ENCODE measurements at places on chromosomes 11 and 22.

DNA sequence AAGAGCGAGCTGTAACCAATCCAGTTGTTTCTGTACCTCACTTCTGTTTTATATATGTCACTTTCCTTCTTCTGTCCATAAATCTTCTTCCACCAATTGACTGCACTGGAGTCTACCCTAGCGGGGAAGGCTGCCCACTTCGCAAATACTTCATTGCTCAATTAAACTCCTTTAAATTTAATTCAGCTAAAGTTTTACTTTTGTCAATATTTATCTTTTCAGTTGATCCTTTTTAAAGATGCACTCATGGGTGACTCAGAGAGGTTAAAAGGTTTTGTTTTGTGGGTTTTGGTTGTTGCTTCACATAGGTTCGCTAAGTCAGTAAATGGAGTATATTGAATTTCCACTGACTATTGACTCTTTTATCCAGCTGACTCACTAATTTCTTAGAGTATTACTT lies 597.2 kb downstream of the DLG2 start:
- DNase-seq = no peak

GRCh38 chr22:46043816-46044620 lies 67.1 kb upstream of the WNT7B start:
- no peak for DNase-seq

DNA sequence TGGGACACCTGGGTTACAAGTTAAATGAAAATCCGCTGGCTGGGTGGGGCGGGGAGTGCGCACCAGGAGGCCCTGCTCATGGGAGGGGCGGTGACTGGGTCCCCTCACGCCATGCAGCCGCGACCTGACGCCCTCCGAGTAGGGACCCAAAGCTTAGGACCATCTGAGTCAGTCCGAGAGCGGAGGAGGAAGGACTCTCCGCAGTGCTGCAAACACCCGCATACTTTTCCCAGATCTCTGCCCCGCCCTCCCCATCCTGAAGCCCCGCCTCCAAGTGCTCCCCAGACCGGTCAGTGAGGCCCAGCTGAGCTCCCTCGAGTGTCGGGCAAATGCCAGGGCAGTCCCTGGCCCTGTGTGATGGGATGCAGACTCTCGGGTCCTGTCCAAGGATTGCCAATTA lies 6.6 kb upstream of the FLI1 start:
- no peak for DNase-seq

DNA sequence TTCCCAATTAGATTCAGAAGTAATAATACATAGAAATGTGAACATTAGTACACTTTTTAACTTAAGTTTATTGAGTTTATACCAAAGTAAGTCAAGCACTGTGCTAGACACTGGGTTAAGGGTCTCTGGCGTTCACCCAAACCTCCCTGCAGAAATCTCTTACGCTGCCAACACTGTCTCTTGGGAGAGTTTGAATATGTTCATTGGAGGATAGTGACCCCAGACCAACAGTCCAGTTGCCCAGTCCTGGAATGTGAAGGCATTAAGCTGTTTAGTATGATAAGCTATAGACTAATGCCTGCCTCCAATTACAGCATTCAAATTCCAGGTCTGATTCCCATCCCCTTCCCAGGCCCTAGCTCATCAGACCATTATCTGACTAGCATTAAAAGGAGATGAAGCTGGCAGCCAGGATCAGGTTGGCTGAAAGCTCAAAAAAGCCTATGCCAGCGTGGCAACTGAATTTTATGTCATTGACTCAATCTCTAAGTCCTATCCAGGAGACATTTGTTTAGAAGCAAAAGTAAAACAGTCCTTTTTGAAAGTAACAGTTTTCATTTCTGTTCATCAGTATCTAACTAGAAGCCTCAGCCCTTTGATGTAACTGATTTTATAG lies 77.8 kb downstream of the SFI1 start:
- no peak for DNase-seq

GRCh38 chr11:134449713-134450112 lies 37.7 kb upstream of the B3GAT1 start:
- no peak for DNase-seq

- DNase-seq = no peak
Measured at GRCh38 chr11:20672575-20672974, 3.2 kb downstream of the NELL1 start.

DNA sequence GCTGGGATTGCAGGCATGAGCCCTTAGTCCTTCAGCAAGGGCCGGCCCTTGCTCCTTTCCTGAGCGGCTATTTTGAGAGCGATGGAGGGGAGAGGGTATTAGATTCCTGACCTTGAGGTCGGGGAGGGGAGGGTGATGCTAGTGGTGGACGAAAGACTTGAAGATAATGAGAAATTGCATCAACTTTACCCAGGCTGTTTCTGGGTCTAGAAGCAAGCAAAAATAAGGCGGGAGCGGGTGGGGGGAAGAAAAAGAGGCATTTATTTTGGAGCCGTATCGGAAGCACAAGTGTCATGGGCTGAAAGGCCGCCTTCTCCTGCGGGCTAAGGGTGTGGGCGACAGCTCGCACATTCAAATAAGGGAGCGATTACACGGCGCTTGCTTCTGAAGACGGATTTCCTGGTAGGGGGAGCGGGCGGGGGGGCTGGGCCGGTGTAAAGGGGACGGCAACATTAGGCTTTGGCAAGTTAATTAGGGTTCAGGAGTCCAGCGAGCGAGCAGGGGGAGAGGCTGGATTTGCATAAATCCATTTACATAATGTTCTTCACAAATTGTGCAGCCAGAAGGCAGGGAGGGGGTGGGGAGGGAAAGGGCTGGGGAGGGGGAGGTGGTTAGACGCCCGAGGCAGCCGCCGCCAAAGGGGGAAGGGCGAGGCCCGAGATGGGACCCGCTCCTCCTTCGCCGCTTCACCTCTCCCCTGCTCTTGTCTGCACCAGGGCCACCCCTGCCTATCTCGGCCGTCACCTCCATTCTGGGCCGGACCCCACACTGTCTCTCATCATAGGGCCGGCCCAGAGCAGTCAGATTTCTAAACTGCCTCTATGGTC lies 245.9 kb downstream of the MIAT start:
- no peak for DNase-seq

- no peak for DNase-seq
Measured at GRCh38 chr11:25941353-25941752, 390.6 kb upstream of the ANO3 start.

DNA sequence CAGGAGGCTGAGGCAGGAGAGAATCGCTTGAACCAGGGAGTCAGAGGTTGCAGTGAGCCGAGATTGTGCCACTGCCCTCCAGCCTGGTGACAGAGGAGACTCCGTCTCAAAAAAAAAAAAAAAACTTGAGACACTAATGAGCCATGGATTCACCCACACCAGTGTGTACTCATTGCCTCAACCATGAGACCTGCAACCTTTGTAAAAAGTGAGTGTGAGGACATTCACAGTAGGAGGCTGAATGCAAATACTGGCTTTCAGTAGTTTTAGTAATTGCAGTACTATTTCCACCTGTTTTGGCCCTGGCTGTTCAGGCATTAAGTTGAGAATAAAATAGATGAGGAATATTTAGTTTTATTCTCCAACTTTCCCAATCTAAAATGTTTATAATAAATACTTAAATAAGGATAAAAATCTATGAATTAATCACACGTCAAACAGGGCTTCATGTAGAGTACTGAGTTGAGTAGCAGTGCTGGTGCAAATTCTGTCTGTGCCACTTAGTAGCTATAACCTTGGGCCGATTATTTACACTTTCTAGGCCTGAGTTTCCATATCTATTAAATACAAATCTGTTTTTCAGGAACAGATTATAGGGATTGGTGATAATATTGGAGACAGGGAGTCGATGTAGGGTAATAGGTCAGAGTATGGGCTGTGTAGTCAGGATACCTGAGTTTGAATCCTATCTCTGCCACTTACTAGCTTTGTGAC lies 72.8 kb downstream of the PPP2R1B start:
- no peak for DNase-seq

GRCh38 chr11:70105755-70106571 lies 27.8 kb downstream of the ANO1 start:
- no peak for DNase-seq

DNA sequence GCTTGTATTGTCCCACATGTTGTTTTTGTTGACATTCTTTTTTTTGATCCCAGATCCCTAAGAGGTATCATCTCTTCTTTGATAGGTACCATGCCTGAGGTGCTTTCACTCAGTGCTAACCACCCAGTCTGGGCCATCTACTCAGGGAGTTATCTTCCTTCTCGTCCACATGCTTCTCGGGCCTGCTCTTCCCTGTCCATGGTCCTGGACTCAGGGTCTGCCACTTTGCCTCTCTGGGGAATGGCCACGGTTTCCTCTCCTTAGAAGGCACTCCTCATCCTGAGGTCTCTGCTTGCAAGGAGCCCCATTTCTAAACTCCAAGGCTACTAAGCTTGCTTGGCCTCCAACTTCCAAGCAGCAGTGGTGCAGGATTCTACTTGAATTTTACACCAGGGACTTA lies 227.0 kb upstream of the NCAM1 start:
- no peak for DNase-seq

DNA sequence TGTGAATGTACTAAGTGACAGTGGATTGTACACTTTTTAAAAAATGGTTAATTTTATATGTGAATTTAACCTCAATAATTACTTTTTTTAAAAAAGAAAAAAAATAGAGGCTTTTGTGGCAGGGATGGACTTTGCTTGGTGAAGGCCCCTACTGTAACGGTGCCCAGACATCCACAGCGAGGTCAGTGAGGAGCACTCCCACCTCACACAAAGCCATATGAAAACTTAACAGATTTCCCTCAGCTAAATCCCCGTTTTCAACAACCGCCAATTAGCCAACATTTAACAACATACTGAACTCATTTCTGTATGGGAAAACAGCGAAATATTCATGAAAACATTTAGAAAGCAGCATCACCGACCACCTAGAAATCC lies 642 bp upstream of the C11orf58 start:
- DNase-seq = no peak

GRCh38 chr11:17894929-17895658 lies 117.8 kb downstream of the SERGEF start:
- DNase-seq = no peak

DNA sequence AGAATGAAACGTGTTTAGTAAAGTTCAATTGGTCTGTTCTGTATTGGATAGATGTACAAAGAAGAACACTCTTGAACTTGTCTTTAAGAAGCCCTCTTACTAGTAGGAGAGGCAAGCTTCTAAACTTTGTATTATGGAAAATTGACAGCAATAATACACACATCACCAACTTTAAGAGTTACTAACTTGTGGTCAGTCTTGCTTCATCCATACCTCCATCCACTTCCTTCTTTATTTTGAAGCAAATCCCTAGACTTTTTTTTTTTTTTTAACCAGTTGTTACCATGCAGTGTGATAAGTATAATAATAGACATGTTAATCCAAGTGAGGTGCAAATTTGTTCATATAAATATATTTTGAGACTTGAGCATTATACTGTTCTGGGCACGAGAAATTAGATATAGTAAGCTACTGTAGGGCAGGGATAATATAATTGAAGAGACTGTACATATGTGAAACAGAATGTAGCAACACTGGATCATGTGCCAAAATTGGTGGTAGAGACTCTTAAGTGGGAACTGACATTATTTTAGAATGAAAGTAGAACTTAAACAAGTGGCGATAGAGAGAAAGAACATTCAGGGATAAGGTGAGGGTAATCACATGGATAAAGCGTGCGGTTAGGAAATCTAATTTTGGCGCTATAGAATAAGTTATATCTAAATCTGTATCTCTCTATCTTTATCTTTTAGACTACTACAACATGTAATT lies 6.5 kb downstream of the FAR1 start:
- no peak for DNase-seq

Data from CD4-positive, alpha-beta T cell treated with Interleukin-17A for 1 hour (primary cell).